ENCODE measurements at places on chromosomes 1 and 21.

DNA sequence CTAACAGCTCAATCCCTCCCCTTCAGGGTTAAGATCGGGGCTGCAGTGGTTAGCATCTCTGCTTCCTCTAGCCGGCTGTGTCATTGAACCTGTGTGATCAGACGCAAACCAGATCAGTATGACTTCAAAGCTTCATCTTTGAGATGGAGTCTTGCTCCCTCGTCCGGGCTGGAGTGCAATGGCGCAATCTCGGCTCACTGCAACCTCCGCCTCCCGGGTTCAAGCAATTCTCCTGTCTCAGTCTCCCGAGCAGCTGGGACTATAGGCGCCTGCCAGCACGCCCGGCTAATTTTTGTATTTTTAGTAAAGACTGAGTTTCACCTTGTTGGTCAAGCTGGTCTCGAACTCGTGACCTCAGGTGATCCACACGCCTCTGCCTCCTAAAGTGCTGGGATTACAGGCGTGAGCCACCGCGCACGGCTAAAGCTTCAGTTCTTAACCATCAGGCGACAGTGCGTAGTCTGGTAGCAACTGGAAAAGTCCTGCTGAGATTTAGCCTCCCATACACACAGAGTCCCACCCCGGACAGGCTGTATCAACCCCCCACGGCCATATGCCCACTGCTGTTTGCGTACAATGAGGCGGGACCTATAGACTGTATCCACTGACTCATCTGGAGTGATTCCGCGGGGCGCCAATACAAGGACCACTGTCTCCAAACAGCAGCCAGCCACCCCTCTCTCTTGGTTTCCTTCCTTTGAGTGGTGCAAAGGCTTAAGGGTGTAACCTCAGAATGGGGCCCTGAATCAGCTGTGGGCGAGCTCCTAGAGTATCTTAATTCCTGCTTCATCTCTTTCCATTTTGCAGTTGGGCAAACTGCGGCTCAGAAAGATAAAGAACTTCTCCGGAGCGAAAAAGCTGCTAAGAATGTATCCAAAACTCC is 23.3 kb downstream of the CELA3A start:
- no peak for DNase-seq

GRCh38 chr1:228004331-228004855 is 2.4 kb upstream of the WNT3A start:
- DNase-seq, result peak; percentile 4

DNA sequence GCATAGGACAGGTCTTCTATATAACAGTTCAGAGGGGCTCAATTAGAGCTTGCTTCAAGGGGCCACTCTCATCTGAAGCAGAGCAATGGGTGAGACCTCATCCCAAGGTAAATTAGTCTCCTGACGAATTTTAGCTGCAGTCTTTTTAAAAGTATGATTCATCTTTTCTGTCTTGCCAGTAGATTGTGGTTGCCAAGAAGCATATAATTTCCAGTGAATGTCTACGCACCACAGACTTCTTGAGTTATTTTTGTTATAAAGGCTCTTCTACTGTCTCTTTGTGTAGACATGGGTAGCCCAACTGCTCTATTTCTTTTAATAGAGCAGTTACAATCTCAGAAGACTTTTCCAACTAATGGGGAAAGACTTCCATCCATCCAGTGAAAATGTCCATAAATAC is 108.9 kb upstream of the FMN2 start:
- no peak for DNase-seq

- no peak for DNase-seq
These were observed 82.0 kb upstream of the NFIA start for GRCh38 chr1:61000327-61000726.

DNA sequence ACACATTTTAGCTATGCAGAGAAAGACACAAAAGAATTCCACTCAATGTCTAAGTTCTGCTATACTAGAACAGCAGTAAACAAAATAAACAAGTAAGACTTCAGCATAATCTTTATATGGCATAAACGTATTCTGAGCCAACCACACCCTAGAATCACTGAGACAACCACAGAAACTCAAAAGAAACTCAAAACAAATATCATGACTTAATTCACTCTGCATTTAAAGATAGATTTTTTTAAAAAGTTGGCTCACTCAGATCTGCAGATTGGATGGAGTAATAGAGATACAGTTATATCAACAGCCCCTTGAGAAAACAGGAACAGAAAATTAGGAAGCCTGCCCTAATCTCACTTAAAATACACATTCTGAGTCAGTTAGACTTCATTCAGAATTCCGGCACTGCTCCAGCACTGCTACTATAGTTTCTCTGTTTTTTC is 95.0 kb downstream of the COL24A1 start:
- DNase-seq, result no peak

DNA sequence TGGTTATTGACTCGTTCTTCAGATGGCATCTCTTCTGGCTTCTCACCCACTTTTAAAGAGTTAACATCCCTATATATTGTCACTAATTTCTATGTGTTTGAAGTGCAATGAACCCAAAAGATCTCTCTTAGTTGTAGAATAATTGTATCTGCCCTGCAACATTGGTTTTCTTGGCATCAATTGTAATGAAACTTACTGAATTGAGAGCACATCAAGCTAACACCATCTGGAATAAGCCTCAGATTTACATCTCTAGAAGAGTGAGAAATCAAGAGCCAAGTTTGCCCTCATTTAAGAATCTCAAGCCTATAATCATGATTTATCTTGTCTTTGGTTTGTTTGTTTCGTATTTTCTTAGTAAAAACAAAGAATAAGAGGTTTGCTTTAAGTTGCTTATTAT is 372.6 kb upstream of the LRRC7 start:
- DNase-seq, result no peak

- DNase-seq, result no peak
These were observed 496.0 kb downstream of the AGBL4 start for GRCh38 chr1:49527606-49528305.

DNA sequence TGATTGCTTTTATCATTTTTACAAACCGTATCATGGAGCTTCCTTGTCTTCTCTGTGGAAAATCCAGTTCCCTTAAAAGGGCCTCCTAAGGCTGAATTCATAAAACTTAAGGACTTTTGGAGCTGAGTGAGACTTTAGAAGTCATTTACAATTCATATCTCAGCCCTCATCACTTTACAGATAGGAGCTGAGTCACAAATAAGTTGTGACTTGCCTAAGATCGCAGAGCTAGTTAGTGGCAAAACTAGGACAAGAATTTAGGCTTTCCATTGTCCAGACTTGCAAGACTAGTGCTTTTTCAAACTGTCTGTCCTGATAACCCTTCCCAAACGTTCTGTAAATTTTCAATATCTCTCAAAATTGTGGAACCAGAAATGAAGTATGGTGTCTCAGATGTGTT is 37.3 kb downstream of the C1orf21 start:
- no peak for DNase-seq

DNA sequence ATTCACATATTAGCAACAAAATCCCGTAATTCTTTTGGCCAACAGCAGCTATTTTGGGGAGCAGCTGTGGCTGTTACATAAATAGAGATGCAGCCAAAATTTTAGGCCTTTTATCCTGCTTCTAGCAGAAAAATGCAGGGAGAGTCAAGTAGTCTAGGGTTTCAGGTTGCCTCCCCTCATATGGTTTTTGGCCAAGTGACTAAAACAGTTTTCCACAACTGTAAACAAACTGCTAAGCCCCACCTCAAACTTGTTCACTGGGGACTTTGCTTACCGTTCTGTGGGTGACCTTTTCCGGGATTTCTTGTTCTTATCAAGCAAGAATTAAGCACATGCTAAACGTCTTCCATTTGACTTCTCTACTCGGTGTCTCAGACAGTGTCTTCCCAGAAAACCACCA is 133.4 kb downstream of the EDEM3 start:
- no peak for DNase-seq

DNA sequence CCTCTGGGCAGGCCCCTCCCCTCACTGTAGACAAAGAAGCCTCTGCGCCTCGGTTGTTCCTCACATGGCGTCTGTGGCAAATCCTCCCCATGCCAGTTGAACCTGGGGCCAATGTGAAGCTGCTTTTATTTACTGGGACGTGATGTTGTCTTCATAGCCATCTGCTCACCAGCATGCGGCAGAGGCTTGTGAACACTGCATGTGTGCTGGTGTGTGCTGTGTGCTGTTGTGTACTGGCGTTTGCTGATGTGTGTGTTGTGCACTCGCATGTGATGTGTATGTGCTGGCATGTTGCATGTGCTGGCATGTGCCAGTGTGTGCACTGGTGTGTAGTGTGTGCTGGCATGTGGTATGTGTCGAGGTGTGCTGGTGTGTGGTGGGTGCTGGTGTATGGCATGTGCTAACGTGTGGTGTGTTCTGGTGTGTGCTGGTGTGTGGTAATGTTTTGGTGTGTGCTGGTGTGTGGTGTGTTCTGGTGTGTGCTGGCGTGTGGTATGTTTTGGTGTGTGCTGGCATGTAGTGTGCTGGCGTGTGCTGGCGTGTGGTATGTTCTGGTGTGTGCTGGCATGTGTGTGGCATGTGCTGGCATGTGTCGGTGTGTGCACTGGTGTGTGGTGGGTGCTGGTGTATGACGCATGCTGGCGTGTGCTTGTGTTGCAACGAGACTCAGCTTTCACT is 37.2 kb upstream of the TRAPPC10 start:
- no peak for DNase-seq

- no peak for DNase-seq
These were observed 63.7 kb upstream of the LGALS8 start for GRCh38 chr1:236460103-236460502.

DNA sequence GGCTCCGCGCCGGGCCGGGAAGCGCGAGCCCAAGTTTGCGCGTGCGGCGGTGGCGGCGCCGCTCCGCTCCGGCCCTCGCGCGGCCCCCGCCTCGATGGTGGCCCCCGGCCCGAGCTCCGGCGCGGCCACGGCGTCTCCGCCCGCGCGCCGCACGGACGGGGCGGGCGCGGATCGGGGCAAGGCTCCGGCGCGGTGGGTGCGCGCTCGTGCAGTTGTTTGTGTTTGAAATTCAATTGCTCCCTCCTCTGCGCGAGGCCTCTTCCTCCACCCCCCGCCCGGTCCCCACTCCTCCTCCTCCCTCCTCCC is at the start of gene HDGF:
TSS of gene HDGF (minus strand) at position 225 of the 306 bp plus-strand sequence. CDS start 246 bp downstream, outside the sequence.
- DNase-seq, result no peak

DNA sequence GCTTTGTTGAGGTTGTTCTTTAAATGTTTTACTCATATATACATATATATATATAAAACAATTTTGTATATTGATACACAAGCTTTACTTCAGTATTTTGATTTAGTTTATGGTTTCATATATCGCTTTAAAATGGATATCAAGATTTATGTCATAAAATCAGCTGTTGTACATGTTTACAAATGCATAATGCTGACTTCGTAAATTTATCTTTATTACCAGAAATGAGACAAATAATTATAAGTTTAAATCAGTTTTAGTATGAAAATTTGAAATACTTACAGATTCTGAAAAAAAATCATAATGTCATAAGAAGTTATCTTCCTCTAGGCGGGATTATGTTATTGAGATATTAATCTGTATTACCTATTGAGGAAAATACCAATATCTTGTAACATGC is 6.9 kb downstream of the STXBP3 start:
- no peak for DNase-seq

- no peak for DNase-seq
These were observed 982.5 kb upstream of the ADGRL2 start for GRCh38 chr1:80818211-80818610.

DNA sequence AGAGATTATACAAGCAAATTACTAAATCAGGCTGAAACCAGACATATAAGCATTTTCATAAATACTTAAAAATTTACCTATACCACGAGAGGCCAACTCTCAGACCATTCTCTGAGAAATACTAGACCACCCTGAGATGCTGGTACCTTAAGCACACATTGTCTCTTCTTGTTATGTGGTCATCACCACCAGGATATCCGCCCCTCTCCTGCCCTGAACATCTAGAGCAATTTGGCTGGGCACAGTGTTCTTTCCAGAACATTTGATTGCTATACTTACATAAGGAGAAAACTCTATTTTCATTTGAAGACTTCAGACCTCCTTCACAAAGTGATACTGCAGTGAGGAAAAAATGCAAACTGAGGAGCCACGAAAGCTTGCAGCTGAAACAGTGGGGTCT is 36.2 kb upstream of the DUSP10 start:
- no peak for DNase-seq

GRCh38 chr1:216632980-216633379 is 90.2 kb downstream of the ESRRG start:
- DNase-seq, result no peak

DNA sequence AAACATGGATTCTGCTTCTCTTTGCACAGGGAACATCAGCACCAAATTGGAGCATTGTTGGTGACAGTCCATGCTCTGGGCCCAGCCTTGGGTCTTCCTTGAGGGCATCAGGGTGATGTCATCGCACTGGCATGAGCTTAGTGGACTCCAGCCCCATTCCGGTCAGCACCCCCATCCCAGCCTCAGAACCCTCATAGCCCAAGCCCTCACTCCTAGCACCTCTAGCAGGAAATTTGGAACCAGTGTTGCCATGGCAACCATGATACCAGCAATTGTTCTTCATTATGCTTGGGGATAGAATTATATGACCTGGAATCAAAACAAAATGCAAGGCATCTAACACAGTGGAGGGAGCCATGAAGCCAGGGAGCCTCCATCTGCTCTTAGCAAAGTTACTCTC is 83.1 kb downstream of the VWA5B1 start:
- no peak for DNase-seq
